GM13976 (cell line): ENCODE measurements at places on chromosomes 12 and 14.

DNA sequence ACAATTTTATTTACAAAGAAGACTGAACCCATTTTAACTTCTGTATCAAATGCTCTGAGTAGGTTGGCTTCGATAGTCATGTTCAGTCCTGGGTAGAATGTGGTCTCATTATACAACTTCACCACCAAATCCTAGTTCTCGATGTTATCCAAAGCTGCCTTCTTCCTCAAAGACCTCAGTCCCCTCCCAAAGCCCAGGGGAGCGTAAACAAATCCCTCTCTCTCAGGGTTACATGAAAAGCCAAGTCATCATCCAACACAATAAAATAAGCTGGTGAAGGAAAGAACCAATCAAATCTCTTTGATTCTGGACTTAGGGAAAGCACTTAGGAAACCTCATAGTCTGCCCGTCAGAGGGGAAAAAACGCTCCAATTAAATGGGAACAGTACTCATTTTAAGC lies 9.1 kb downstream of the PTCSC3 start:
- no peak for DNase-seq

GRCh38 chr12:99498756-99499155 lies 148.8 kb upstream of the GARIN6 start:
- DNase-seq = no peak

DNA sequence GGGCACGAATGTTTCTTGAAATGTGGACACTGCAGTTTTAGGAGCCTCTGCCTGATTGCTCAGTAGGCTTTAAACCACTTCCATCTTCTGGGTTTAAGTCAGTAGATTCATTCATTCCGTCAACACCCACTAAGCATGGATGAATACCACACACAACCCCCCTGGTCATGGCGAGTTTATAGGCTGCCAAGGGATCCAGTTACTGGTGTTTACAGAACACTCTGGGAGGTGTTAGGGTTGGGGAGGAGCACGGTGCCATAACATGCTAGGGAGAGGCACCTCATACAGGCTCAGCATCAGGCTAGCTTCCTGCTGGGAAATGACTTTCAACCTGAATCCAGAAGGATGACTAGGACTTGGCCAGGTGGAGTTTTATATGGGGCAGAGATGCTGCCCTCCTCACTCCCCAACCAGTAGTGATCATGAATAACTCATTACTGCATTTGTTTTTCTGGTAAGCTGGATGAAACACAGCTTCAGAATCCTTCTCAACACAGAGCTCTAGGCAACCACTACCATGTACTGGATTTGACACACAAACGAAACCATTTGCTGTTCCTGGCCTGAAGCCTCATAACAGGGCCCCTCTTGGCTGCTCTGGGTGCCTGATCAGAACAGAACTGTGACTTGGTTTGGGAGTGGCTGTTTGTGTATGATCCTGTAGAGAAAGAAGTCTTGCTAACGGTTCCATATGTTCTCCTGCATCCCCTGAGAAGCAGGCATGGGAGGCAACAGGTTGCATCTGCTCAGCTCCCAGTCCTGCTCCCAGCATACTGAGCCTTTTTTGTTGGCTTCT lies 47.9 kb downstream of the FBXW8 start:
- no peak for DNase-seq

DNA sequence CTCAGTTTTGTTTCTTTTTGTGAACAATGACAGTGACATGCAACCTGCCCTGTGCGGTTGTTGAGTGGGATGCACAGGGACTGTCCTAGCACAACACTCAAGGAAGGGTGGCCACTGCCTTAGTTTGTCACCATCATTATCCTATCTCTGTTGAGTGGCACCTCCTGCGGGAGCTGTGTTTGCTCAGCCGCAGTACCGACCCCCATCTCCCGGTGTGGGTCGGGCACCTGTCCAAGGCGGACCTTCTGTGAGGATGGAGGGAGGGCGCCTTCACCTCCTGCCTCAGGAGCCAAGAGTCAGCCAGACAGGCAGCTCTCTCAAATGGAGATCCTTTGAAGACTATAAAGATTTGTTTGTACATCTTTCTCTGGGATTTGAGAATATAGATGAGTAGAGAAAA lies 142.1 kb downstream of the TSPAN9 start:
- no peak for DNase-seq

DNA sequence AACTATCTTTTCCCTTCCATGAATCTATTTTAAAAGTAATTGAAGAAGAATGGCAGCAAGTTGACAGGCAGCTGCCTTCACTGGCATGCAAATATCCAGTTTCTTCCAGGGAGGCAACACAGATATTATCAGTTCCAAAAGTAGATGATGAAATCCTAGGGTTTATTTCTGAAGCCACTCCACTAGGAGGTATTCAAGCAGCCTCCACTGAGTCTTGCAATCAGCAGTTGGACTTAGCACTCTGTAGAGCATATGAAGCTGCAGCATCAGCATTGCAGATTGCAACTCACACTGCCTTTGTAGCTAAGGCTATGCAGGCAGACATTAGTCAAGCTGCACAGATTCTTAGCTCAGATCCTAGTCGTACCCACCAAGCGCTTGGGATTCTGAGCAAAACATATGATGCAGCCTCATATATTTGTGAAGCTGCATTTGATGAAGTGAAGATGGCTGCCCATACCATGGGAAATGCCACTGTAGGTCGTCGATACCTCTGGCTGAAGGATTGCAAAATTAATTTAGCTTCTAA lies 18.4 kb downstream of the TMPO start:
- no peak for DNase-seq

GRCh38 chr14:35861204-35861868 lies 35.2 kb downstream of the BRMS1L start:
- no peak for DNase-seq

GRCh38 chr14:71237556-71237955 lies 330.3 kb downstream of the PCNX1 start:
- no peak for DNase-seq

DNA sequence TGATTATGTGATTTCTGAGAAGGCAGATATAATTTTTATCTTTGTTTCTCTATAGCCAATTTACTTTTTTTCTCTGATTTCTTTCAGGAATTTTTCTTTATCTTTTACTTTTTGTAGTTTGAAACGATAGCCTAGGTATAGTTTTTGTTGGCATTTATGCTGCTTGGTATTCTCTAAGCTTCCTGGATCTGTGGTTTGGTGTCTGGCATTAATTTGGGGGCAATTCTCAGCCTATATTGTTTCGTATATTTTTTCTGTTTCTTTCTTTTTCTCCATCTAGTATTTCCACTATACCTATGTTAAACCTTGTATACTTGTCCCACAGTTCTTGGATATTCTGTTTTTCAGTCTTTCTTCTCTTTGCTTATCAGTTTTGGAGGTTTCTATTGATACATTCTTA lies 45.0 kb downstream of the CRADD start:
- no peak for DNase-seq

GRCh38 chr12:33876618-33877017 lies 145.7 kb upstream of the ALG10 start:
- no peak for DNase-seq
